Activated naive CD4-positive, alpha-beta T cell (primary cell): ENCODE measurements at places on chromosomes 2 and 18.
A peak's percentile ranks its signal among the peaks of the same experiment; 100 is the strongest.

DNA sequence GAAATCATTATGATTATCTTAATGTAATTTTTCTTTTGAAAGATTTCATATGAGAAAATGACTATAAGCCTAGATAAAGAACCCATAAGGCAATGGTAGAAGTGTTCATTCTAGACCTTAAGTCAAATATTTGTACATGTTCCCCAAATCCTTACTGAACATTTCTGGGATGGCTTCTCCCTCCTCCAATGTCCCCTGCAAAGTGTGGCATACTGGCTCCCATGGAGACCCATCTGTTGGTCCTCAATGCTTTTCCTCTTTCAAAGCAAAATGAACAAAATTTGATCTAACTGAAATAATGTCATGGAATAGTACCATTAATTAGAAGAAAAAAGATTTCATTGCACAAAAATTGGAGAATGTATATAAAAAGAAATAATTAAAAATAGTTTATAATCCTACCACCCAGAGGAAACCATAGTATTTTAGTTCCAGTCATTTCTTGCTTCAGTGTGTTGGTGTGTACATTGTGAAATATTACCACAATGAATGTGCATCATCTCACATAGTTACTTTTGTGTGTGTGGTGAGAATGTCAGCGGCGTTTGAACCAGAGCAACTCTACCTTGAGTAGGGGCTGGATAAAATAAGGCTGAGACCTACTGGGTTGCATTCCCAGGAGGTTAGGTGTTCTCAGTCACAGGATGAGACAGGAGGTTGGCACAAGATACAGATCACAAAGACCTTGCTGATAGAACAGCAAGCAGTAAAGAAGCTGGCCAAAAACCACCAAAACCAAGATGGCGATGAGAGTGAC, 181.3 kb downstream of the UXS1 start:
- DNase-seq = no peak

GRCh38 chr2:24024996-24025663, 15.2 kb downstream of the MFSD2B start:
- no peak for DNase-seq

DNA sequence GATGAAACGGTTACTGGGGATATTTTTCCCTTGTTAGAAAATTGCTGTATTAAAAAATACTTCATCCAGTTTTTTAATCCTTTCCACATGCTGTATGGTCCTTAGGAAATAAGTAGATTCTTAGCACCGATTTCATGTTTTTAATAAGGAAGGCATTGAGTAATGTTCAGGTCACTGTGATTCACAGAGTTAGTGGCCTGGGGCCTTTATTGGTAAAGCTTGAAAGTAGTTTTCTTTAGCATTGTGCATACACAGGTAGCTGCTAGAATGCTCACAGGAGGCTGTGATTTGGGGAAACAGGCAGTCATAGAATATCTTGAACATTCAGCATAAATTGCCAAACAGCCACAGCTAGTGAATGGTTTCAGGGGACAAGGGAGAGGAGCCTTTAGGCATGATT, 79.8 kb downstream of the XRCC5 start:
- DNase-seq = no peak

DNA sequence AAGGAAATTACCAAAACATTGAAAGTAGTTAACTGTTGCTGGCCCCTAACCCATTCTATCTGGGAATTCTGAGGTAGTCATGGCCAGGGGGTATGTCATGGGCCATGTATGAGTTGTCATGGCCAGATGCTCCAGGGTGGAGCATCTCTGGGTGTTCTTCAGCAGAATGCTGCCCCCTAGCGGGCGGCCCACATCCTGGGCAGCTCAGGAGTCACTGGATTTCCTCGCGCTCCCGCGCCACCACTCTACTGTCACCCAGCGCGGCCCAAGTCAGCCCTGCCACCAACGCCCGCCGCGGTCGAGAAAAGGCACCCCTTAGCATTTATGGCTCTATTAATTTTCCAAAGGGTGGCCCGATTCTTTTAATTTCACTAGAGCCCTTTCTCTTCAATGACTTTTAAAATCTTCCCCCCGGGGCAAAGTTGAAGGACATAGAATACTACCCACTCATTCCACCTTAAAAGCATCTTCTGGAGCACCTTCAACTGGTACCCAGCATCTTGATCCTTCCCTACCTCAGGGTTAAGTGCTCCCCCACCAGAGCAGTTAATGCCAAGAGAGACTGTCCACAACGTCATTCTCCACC, 41.6 kb downstream of the PKDCC start:
- DNase-seq = peak; percentile 17

GRCh38 chr2:18208956-18209355, 330.5 kb downstream of the KCNS3 start:
- no peak for DNase-seq

GRCh38 chr2:236177967-236178889, 10.0 kb upstream of the GBX2 start:
- DNase-seq = no peak

GRCh38 chr18:8948471-8949149, 153.9 kb upstream of the NDUFV2 start:
- DNase-seq = no peak

DNA sequence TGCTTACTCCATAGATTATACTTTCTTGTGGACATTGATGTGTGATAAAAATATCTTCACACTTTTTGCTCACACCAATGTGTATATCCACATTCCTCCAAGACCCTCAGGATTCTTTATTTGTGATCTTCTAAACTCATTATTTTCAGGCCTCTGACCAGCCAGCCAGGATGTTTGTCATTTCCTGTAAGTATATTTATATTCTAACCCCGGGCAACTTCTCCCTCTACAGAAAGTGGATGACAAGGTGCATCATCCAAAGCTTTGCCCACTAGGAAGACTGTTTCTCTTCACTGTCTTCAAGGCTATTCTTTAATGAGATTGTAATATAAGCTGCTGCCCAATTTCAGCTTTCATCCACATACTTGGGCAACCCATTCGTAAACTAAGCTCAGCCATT, 3.6 kb upstream of the CWC22 start:
- no peak for DNase-seq

DNA sequence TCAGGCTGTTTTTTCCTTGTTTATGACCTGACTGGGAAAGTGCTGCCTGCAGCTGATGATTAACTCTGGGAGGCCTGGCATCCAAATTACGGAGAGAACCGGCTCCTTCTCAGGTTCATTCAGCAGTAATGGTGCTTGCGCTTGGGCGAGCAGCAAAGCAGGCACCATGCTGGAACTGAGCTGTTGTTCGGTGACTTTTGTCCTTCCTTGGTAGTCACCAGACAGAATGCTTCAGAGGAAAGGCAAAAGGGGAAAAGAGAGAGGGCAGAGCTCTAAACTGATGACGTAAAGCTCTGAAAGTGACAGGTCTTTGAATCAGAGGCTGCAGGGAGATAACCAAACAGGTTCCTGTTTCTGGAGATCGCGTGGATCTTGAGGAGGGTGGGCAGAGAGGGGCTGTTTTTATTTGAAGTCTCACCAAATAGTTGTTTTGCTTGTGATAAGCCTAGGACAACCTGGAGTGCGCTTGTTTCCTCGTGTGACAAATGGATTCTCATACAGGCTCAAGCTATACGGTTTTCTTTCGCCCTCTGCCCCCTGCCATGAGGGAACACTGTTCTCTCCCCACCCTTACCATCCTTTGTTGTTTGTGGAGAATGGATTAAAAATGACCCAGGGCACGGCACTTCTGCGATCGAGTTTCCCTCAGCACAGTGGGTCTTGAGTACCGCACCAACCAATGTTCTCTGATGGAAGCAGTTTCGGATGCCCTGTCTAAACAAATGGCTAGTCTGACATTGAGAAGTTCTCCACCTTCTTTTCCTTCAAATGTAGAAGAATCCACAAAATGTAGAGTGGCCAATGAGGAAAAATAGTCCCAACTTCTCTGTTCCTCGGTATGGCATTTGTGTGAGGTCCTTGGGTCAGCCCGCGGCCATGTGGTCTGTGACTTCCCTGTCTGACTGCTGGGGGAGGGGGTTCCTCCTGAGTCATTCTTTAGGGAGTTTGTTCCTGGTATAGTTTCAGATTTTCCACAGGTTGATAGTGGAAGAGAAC, 1.3 kb downstream of the RASGRP3 start:
- DNase-seq = no peak

DNA sequence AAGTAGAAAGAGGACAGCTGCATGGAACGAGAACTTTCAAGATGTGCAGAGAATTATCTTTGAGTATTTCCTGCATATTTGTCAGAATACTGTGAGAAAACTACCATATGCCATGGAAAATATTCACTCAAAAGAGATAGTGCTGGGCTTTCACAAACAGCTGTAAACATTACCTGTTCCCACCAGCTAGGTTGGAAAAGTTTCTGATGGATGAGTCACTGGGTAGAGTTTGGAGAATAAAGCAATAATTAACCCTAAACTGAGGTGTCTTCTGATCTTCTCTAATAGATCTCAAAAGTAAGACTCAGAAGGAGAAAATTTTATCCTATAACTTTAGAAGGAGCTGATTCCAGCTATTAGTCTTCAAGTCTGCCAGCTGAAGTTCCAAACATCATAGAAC, 3.9 kb upstream of the FSIP2 start:
- DNase-seq = no peak

GRCh38 chr18:76212960-76213359, 282.1 kb downstream of the ZNF516 start:
- DNase-seq = no peak

DNA sequence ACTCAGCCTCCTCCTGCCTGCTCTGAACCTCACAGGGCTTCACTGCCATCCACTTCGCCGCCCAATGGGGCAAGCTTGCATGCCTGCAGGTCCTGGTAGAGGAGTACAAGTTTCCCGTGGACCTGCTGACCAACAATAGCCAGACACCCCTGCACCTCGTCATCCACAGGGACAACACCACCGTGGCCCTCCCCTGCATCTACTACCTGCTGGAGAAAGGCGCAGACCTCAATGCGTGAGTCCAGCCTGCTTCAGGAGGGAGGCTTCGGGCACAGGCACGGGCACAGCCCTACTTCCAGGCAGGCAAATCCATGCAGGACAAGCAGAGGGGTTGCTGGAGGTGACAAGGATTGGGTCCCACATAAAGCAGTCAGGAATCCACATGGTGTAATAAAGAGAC, 1.2 kb downstream of the ANKRD53 start:
- DNase-seq = no peak

GRCh38 chr18:32343634-32344033, 127.0 kb downstream of the GAREM1 start:
- DNase-seq = no peak

- DNase-seq = no peak
Observed at GRCh38 chr2:133411857-133412256, 156.4 kb downstream of the NCKAP5 start.

DNA sequence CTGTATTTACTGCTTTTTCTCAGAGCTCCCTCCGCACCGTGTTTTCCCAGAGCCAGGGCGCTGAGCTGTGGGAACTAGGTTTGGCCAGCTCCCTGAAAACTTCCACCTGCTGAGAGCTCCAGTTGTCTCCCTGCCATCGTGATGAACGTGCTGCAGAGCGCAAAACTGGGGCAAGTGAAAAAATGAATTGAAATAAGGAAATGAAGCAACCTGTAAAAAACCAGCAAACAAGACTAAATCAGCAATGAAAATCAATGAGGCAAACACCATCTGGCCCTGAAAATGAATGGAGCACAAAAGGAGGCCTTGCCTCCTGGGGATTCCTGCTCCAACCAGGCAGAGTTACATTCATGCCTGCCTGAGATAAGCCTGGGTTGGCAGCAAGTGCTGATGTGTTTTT, 129.9 kb downstream of the MARCHF4 start:
- DNase-seq = no peak

DNA sequence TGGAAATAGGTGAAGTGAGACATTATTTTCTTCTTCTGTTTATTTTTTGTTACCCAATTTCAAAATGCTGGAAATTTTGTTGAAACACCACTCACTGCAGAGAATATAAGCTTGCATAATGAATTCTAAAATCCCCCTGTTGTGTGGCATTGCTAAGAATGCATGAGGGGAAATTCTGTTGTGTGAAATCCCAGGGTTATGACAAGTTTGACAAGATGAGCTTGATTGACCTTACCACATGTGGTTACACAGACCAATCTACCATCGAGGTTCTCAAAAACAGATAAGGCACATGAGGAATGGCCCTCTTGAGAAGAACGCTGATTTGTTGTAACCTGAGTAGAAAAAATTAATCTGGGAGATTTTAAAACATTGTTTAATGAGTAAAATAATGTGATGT, 261.6 kb upstream of the MMADHC start:
- no peak for DNase-seq

DNA sequence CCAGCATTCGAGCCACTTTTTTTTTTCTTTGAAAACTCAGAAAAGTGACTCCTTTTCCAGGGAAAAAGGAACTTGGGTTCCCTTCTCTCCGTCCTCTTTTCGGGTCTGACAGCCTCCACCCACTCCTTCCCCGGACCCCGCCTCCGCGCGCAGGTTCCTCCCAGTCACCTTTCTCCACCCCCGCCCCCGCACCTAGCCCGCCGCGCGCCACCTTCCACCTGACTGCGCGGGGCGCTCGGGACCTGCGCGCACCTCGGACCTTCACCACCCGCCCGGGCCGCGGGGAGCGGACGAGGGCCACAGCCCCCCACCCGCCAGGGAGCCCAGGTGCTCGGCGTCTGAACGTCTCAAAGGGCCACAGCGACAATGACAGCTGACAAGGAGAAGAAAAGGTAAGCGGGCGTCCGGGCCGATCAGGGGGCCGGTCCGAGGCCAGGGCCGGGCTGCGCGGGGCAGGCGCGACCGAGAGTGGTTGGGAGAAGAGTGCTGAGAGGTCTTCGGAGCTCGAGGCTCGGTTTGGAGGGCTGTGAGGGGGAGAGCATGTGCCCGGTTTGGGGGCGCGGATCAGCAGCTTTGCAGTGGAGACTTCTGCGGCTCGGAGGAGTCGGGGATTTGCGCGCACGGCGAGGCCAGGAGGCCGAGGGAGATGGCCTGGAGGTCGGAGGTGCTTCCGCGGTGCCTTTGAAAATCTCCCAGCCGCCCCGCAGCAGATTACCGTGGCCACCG, 502 bp downstream of the EPAS1 start:
- no peak for DNase-seq

- no peak for DNase-seq
Observed at GRCh38 chr2:70024284-70024683, 62.9 kb upstream of the ASPRV1 start.

DNA sequence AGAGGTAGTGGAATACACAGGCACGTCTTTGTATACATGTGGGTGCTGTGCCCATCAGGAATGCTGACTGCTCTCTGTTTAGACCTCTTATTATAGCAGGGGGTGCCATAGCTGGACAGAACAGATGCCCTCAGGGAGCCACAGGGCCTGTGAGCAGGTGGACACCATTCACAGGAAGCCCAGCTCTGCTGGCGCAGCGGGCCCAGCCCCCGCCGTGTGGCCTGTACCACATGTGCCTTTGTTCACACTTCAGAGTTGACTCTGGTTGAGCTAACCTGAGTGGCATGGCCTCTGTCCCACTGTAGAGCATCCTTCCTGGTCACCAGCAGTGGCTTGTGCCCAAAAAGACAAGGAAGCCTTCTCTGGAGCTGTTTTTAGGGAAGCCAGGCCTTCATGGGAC, 730.9 kb upstream of the ID2 start:
- DNase-seq = no peak

DNA sequence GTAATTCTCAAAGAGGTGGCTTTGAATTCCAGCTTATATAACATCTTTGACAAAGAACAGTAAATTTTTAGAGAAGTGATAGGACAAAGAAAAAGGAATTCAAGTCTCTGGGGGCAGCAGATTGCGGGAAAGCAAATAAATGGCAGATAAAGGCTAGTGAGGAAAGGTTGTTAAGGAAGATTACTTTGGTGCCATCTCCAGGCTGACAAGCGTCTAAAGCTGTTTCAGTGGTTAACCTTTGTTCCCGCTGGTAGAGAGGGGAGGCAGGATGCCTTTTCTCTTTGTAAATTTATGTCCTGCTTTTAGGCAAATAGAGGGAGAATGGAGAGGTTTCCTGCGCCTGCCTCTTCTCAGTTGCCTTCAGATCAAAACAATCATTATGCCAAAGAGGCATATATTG, 431.2 kb upstream of the CHST9 start:
- DNase-seq = no peak

- DNase-seq = no peak
Observed at GRCh38 chr18:8834881-8835280, 129.5 kb downstream of the MTCL1 start.
